ENCODE measurements at places on chromosomes 7 and 10.

- DNase-seq = no peak
Measured at GRCh38 chr7:41825927-41826480, 123.1 kb upstream of the INHBA start.

DNA sequence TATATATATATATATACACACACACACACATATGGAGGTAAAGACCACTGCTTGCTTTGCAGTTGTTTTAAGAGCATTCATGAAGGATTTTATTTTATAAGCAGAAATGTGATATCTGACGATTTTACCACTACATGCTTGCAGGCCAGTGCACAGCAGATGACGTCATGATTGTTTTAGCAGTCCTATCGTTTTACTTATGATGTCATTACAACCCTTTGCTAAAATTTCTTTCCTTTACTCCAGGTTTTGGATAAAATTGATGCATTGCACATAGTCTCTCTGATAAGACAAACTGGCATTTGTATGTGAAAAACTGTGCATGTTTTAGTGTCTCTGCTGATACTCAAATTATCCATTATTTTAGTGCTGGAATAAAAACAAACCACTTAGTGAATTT is 9.2 kb downstream of the EGFR start:
- DNase-seq = no peak

DNA sequence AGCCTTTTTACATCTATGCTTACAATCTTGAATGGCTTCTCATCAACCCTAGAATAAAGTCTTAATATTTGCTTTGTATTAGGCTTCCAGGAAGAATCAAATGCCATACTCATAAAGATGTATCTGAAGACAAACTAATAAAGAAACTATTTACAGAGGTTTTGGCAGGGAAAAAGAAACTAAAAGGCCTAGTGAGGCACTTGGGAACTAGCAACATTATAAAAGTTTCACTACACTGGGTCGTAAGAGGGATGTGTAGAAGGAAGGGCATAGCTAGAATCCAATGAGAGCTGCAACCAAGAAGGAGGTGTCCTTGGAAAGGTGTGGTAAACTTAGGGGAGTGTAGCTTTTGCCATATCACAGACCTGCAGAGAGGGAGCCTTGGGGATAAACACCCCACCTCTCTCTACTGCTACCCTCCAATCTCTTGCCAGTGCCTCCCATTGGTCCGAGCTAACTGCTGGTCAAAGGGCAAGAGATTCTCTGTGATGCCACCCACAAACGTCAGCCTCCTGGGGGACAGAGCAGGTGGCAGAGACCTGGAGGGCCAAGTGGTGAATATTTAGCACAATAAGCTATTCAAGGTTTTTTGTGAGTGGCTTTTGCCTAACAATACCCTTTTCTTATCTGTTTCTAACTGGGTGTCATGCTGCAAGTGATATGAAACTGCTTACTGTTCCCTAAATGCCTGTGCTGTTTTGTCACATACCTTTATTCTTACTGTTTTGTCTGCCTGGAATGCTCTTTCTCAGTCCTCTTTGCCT is 60.7 kb downstream of the CPED1 start:
- no peak for DNase-seq

- DNase-seq = no peak
Measured at GRCh38 chr10:95319239-95319638, 28.4 kb upstream of the PDLIM1 start.

DNA sequence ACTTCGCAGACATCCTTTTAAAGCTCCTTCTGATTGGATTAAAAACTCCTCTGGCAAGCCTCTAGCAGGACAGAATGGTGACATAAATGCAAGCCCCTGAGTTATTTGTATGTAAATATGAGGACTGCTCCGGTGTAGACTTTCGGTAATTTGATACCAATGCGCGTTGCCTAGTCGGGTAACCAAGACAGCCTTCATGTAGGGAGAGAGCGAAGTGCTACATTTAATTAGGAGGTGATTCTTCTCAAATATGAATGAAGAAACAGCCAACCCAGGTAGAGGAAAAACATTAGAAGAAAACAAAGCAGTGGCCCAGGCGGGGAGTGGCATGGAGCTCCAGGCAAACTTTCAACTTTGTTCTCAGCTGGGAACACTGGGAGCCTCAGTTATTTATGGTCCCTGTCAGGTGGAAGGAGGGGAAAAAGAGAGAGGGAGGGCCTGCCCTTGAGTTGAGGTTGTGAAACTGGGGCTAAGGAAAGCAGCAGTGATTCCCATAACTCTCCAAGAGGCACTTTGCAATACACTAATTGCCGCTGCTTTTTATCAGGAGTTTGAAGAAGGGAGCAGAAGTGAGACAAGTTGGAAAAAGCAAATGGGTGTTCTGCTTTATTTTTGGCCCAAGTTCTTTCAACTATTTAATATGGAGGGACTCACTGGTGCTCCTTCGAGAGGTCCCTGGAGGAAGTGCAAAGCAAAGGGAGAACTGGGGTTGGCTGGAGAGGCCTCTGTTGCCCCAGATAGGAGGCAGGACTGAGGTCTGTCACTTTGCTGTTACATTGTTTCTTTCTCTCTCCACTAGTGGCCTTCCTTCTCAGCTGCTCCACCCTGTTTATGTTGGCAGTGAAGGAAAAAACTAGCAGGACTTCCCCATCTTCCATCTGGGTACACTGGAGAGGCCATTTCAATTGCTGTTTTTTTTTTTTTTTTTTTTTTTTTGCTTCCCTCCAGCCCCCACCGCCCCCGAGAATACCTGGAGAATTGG is 234.6 kb upstream of the CCDC6 start:
- DNase-seq = no peak

DNA sequence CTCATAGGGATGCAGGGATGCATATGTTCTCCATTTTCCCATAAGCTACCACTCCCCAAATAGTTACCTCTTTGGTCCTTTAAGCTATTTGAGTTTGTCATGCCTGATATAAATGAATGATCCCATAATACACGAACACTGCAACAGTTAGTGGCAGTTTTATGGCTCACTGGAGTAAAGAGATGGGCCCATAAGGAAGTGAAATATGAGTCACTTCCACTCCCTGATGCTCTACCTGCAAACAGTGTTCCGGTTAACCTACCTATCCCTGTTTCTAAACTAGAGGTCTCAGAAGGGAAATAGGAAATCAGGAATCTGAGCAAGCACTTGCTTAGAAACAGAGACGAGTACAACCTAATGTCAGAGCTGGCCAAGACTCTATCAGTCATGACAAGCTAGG is 71.7 kb downstream of the CALD1 start:
- DNase-seq = no peak

GRCh38 chr7:33854178-33854577 is 51.2 kb upstream of the BMPER start:
- DNase-seq = no peak

DNA sequence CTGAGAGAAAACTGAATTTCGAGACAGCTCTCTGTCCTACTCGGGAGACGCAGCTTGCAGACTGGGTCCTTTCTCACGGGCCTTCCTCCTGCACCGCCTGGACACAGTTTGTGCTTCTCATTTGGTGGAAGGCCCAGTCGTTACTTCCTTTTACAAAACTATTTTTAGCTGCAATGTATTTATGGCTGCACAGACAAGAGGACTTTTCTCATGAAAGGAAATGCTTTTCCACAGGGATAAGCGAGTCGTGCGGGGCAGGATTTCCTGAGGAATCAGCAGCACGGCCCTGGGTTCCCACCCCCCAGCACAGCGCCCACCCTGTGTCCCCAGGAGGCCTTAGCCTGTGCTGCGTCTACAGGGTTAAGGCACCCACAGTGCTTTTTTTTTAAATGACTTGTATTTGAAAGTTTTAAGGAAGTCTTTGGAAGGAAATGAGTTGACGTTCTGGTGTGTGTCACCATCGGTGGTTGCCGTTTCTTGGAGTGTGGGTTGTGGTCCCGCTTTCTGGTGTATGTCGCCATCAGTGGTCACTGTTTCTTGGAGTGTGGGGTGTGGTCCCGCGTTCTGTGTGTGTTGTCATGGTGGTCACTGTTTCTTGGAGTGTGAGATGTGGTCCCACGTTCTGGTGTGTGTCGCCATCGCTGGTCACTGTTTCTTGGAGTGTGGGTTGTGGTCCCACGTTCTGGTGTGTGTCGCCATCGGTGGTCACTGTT is 50.9 kb downstream of the INPP5A start:
- DNase-seq = no peak

DNA sequence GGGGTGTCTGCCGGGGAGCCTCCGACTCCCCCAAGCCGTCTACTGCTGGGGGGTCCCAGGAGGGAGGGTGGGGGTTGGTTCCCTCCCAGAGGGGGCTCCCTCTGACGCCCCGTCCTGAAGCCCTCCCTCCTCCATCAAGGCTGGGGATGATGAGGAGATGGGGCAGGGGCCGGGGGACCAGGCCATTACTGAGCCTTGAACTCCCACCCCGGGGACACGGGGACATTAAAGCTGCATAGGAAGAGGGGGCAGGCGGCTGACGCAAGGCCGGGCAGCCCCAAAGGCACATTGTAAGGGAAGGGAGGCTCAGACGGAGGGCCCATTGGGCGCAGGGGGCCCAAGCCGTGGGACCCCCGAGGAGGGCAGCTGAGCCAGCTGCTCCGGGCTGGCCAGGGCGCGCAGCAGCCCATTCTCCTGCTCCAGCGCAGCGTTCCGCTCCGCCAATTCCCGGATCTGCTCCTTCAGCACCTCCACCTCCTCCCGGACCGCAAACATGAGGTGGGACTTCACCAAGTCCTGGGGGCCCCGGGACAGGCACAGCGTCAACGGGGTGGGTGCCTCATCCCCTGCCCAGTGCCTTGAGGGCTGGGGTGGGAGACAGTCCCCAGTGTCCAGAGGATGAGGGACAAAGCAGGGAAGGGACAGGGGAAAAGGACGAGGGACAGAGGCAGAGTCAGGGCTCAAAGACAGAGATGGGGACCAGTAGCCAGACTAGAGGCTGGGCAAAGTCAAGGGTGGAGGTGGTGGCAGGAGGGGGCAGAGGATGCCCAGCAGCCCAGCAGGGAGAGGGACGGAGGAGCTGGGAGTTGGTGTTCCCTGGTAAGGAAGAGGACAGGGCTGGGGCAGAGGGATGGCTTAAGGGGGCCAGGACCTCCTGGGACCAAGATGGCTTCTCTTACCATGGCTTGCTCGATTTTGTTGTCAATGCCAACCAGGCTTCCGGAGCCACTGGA is 2.9 kb upstream of the SPACDR start:
- DNase-seq = no peak

- DNase-seq = no peak
Measured at GRCh38 chr7:36971515-36972139, 247.3 kb upstream of the AOAH start.

DNA sequence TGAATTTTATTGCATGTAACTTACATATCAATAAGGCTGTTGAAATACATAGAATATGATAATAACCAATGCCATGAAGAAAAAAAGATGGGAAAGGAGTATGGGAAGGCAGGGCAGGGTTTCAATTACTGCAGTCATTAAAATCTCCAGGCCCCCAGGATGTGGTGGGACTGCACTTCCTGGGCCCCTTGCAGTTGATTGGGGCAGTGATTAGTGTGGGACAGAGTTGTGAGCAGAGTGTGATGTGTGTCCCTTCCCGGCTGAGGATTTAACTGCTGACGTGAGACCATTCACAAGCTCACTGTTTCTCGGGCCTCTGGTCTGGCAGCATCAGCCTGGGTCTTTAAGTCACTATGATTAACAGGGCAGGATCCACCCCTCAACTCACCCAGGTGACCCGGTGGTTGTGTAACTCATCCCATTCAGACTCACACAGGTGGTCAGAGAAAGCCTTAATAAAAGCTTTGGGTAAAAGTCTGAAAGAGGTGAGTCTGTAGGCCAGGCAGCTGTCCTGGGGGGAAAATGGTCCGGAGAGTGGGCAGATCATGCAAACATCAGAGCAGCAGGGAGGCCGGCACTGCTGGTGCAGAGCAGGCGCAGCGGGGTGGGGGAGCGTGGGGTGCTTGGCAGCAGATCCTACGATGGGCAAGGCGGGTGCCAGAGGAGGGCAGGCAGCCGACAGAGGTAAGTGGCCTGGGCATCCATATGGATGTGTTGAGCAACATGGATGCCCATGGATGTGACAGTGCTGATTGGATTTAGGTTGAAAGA is 36.3 kb upstream of the WDFY4 start:
- DNase-seq = no peak

- no peak for DNase-seq
Measured at GRCh38 chr7:14626076-14626475, 276.5 kb downstream of the DGKB start.

DNA sequence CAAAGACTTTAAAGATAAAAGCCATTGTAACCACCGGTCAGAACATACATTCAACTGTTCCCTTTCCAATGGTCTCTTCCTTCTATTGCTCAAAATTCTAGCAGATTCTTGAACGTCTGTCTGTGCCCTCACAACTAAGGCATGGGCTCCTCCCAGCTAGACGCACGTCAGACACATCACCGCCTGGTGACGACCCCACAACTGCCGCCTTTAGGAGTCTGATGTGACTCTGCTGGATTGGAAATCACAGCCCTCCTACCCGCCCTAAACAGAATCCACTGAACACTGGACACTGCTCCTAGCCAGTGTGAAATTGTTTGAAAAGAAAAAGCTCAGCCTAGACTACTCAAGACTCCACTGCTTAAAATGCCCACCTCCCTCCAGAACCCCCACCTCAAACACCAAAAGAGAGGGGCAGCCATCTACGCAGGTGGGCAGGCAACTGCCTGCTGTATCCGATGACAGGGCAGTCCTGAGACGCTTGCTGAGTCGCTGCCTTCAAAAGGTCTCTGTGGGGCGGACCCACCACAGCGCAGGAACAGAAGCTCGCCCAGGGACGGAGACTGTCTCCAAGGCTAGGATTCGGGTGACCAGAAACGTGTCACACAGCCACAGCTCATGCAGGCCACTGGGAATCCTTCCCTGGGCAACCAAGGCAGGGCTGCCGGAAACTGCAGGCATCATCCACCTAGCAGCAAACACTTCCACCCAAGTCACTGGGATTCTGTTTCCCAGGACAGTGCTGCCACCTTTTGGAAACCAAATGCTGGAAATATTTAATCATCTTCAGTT is 34.7 kb downstream of the GSDME start:
- DNase-seq = no peak

- no peak for DNase-seq
Measured at GRCh38 chr7:157633465-157634185, 296.8 kb downstream of the DNAJB6 start.

- no peak for DNase-seq
Measured at GRCh38 chr7:107995184-107996071, 7.5 kb downstream of the LAMB1 start.

DNA sequence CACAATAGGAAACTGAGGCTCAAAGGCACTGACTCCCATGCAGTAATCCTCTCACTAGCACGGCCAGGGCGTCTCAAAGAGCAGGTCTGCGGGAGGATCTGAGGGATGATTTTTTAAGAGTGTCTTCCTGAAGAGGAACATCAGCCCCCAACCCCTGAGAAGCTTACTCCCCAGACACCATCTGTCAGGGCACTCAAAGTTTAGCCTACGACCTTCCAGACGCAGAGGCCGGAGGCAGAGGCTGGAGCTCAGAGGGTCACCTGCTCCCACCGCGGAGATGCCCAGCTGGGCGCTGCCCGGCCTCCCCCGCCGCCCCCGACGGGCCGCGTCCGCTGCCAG is 1.7 kb downstream of the ZNF777 start:
- no peak for DNase-seq

- no peak for DNase-seq
Measured at GRCh38 chr10:100612601-100613595, 77.2 kb downstream of the HIF1AN start.
